ENCODE measurements at places on chromosomes 4 and X.

DNA sequence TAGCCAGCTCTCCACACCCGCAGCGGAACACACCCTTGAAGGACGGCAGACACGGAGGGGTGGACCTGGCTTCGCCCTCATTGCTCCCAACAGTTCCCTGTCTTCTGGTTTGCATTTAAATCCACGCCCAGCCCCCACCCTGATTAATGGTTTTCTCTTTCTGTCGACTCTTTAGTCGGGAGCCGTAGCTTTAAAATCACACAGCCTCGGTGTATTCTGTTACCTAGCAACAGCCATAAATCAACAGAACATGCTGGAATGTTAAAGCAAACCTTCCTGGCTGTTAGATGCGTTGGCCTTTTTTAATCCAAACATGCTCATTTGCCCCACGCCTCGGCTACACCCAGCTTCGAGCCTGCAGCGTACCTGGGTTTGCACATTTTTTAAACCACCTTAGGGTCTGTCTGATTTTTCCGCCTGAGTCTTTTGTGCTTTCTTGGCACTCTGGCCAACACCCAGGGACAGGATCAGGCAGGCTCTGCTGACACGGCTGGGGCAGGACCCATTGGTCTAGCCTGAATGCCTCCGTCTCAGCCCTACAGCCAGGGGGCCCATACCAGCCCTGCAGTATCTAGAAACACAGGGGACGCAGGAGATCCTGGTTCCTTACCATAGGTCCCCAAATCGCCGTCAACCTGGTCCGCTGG lies 21.4 kb upstream of the PPP2R2C start:
- DNase-seq: peak; percentile 4

DNA sequence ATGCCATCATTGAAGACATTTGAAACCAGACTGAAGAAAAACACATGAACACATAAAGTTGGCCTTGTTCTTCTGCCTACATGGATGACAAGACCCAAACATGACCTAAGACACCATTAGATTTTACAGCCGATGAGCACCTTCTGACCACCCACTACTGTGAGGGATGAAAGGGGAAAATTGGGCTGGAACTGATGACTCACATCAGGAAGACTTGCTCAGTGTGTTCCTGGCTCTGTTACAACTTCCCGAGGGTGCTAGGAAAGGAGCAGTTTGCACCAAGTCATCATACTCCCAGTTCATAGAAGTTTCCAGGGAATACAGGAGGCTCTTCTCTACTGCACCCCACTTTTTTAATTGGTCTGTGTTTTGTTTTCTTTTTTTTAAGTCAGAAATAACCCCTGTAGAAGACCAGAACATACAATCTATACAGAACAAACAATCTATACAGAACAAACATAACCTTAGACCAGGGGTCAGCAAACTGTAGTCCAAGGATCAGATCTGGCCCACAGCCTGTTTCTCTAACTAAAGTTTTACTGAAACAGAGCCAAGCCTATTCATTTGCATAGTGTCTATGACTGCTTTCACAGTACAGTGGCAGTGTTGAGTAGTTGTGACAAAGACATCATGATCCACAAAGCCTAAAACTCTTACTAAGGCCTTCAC lies 25.3 kb downstream of the BTC start:
- no peak for DNase-seq

DNA sequence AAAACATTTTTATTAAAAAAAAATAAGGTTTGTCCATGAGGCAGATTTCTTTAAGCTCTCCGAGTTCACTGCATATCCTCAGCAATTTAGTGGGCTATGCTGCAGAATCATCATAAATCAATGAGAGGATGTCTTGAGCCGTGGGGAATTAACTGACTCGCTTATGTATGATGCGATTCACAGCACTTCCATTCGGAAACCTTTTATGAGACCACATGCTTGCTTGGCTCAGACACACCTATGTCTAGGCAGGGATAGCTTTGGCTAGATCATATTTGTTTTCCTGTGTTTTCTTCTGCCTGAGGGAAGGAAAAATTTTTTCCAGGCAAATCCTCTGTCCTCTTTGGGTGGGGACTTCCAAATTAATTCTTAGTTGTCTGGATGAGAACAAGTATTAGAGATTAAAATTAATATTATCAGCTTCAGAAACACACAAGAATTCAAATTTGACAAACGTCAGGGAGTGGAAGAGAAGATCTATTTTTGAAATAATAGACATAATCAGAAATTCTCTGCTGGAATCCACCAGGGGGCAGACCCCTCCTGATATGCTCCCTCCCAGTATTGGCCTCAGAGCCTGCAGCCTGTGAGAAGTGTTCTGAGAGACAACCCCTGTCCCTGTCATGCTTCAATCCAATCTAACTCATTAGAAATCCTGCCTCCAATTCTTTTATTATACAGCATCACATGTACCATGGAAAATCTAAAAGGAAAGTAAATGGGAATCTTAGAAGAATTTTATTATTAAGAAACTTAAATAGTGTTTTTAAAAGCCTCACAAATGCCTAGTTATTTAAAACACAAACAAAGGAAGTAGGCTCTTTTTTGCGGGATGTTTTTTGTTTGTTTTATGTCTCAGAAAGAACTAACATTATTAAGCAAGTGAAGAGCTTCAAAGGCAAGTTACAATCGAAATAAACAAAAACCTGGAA lies 345.1 kb upstream of the TACR3 start:
- no peak for DNase-seq

- no peak for DNase-seq
Measured at GRCh38 chr4:144090744-144091143, 49.8 kb downstream of the GYPA start.

DNA sequence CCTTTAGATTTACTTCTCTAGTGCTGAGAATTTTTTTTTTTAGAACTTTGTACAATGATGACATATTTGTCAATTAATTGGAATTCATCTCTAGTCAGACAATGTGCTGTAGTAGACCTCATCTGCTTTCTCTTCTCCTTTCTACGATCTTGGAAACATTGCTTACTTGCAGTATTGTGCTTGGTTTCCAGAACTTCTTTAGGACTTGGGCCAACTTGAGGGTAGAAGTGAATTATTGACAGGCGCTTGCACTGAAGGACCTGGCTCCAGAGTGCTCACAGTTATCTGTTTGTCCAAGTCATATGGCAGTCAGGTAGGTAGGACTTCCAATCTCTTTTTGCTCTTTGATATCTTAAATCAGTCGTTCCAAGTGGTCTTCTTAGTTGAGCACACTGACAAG lies 39.6 kb downstream of the FNIP2 start:
- no peak for DNase-seq

- no peak for DNase-seq
Measured at GRCh38 chrX:40031911-40032310, 65.8 kb downstream of the BCOR start.

- DNase-seq: no peak
Measured at GRCh38 chr4:41598580-41598979, 60.6 kb downstream of the LIMCH1 start.

DNA sequence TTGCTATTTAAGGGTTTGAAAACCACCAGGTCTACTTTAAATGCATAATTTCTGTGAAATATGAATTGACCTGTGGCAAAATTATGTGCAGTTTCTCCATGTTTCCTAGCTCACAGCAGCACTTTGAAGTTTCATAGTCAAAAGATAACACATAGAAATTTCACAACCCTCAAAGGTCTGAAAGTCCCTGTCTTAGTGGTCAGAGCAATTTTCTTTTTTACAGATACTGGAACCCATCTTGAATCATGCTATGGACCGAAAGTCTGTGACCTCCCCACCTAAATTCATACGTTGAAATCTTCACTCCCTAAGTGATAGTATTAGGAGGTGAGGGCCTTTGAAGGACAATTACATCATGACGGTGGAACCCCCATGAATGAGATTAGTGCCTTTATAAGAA lies 240.4 kb upstream of the BMP3 start:
- no peak for DNase-seq

DNA sequence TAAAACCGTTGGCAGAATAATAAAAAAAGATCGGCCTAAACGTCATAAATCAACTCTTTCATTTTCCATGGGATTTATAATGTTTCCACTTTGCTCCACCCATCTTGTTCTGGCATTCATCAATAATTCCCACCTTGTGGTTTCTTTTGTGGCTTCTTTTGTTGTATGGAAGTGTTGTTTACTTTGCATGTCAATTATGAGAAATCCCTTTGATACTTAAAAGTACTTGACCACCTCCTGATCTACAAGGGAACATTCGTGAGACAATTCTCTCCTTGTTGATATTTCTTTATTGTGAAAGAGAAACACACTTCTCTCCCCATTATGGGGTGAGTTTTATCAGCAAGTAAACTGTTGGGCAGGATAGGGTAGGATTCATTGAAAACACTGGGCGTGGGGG lies 2.8 kb downstream of the AMELX start:
- no peak for DNase-seq

DNA sequence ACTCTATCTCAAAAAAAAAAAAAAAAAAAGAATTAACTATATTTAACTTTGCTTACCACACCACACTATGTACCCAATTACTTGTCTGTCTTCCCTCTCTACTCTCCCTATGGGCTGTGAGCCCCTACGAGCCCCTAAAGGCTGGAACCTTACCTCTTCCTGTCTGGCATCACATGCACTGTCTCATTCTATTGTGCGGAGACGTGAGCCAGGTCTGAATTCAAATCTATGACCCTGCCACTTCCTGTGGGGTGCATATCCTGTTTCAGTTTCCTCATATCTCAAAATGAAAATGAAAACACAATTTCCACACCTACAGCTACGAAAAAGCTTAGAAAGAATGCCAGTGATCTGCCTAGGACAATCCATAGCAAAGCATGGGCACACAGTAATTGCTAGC lies 42.9 kb upstream of the HS3ST1 start:
- no peak for DNase-seq

- no peak for DNase-seq
Measured at GRCh38 chr4:2057382-2058065, 1.6 kb upstream of the NAT8L start.

DNA sequence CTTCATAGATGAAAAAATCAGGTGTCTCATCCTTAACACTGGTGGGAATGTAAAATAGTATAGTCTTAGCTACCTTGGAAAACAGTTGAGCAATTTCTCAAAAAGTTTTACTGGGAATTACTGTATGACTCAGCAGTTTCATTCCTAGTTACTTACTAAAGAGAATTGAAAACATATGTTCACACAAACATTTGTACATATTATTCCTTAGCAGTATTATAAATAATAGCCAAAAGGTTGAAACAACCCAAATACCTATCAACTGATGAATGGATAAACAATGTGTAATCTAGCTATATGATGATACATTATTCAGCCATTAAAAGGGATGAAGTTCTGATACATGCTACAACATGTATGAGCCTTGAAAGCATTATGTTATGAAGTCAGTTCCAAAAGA lies 41.7 kb downstream of the RBM46 start:
- DNase-seq: no peak

- no peak for DNase-seq
Measured at GRCh38 chrX:34631479-34632220, 25.4 kb downstream of the TMEM47 start.

DNA sequence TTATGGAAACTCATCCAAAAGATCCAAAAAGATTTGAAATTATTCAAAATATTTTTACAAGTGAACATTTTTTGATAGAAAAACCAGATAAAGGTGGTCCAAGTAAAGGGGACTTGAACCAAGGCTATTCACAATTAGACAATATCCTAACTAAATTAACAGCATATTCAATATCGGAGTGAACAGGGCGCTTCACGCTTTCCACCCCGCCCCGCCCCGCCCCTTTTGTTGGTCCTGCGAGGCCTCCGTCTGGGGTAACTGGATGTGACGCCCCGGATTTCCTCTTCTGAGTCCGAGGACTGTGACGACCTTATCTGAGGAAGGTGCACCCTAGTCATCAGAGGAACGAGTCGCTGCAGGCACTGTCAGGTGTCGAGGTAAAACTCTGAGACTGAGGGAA lies at the start of gene MAGEB16:
TSS of gene MAGEB16 (plus strand) at position 301 of the 400 bp plus-strand sequence. CDS start 3,855 bp downstream, outside the sequence.
- no peak for DNase-seq

DNA sequence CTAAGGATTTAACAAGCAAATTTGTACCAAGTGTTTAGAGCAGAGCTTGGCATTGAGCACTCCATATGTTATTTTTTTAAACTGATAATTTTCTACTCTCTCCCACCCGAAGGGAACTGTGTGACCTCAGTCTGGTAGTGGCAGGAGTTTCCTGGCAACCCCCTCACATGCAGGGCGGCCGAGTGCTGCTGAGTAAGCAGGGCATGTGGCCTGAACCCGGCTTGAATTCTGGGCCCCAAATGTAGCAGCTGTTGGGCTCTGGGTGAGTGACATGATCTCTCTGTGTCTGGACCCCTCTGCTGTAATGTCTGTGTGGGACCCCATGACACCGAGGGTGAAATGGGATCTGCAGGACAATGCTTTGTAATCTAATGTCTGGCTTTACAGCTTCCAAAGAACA lies 13.6 kb upstream of the C4orf50 start:
- DNase-seq: no peak

DNA sequence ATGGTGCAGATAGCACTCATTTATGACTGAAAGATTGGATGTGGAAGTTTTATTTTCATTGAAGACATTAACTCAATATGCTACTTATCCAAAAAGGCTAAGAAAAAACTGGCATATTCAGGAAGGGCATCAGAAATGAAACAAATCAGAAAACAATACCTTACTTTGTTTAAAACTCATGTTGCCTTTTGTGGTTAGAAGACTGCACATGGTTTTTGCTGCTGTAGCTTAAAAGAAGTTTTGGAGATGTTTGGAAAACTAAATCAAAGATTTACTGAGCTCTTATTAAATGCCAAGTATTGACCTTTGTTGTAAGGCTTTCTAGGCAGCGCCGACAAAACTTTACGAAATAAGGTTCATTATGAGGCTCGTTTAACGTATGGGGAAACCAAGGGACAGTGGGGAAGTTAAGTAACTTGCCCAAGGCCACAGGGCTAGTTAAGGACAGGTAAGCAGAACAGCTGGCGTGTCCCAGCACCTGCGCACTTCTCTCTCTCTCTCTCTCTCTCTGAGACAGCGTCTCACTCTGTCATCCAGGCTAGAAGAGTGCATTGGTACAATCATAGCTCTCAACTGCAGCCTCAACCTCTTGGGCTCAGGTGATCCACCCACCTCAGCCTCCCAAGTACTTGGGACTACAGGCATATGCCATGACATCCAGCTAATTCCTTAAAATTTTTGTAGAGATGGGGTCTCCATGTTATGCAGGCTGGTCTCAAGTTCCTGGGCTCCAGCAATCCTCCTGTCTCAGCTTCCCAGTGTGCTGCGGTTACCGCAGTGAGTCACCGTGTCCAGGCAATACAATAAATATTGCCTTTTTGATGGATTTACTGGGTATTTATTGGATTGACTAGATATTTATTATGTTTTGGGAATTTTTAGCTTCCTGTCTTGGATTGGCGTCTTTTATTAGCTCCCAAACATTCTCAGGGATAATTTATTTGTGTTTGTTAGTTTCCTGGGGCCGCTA lies 16.1 kb downstream of the LRP2BP start:
- no peak for DNase-seq
